ELR (cell line): ENCODE measurements at places on chromosomes 13 and 19.

DNA sequence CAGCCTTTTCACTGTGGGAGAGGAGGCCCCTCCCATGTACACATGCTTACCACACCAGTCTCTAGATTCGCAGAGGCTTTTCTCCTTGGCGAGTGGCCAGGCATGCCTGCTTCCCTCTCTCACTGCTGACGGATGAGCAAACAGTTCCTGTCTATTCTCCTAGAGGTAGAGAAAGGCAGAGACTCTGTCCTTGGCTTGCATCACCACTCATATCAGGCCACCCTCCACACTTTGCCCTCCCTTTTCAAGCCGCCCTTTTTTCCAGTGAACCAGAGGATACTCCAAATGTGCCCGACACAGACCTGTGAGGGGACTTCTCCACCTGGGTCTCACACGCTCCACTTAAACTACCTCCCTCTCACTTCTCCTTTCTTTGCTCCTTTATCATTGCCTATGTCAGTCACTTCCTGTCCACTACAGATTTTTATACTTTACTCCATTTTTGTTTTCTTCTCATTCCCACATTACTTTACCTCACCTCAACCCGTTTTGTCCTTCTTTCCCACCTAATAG, 284.6 kb downstream of the DNAJC15 start:
- peak; percentile 74 for DNase-seq

DNA sequence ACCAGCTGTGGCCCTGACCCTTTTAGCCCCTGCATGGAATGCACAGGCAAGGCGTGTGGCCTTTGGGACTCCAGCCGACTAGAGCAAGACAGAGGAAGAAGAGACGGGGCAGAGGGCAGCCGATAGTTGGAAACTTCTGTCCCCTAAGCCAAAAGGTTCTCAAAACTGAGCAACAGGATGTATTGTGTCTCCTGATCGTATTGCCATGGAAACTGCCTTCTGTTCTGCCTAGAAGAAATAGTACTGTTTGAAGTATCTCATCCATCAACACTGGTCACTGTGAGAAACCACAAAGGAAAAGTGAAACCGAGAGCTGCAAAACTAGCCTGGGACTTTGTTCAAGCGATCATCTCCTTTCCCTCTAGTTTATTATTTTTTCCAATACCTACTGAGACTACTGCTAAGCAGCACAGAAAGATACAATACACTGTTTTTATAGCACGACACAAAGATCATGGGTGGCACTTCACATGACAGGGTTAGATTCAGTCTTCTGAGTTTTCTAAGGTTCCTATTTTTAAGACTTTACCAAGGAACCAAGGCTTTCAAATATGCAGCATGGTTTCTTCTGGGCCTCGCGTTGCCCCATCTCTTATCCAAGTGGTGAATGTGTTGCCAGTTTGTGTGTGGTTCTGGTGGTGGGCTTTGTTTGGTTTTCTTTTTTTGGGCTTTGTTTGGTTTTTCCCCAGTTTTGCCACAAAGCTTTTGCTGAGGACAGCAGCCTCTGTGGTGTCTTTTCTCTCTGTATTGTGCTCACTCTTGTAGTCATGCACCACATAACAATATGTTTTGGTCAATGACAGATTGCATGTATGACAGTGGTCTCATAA, 49.3 kb upstream of the GPR183 start:
- peak; percentile 56 for DNase-seq

- peak; percentile 83 for DNase-seq
These were observed 39.1 kb downstream of the PCDH8 start for GRCh38 chr13:52809310-52809769.

- no peak for DNase-seq
These were observed 65.3 kb upstream of the RXFP2 start for GRCh38 chr13:31674051-31674450.

GRCh38 chr13:77386046-77386445, 59.2 kb upstream of the MYCBP2 start:
- DNase-seq: peak; percentile 43

DNA sequence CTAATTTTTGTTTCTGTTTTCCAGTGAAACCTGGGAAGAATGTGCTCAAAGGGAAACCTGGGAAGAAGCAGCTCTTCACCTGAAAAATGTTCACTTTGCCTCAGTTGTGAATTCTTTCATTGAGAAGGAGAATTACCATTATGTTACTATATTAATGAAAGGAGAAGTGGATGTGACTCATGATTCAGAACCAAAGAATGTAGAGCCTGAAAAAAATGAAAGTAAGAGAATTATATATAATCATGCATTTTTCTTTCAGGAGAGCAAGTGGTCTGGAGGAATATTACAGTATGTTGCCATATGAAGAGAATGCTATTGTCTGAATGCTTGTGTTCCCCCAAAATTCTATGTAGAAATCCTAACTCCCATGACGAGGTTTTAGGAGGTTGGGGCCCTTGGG, 3.4 kb downstream of the NUDT15 start:
- DNase-seq: peak; percentile 53

- DNase-seq: no peak
These were observed 66.8 kb downstream of the TDRD3 start for GRCh38 chr13:60463787-60464186.

DNA sequence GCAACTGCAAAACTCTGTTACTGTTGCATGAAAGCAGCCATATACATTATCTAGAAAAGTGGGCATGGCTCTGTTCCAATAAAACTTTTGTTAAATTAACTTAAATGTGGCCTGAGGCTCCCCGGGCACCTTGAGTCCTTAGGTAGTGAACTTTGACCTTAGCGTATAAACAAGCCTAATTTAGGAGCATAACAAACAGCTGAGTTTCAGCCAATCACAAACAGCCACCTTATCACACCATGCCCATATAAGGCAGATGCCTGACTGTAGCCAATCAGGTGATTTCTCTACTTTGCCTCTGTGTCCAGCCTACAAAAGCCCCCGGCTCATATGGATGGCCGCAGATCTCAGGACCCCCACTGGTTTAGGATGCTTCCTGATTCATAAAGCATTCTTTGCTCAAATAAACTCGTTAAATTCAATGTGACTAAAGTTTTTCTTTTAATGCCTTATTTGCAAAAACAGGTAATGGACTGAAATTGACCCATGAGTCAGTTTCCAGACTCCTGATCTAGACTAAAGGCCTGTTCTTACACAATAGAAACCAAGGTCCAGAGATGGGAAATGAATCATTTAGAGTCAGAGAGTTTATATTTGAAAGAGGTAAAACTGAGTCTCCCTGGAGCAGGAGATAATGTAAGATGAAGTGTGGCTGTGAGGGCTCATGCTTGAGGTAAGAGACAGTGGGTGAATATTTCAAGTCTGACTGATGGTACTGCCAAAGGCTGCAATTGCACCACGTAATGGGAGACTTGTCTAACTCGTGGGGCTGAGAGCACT, 130.2 kb downstream of the FGF9 start:
- DNase-seq: no peak

DNA sequence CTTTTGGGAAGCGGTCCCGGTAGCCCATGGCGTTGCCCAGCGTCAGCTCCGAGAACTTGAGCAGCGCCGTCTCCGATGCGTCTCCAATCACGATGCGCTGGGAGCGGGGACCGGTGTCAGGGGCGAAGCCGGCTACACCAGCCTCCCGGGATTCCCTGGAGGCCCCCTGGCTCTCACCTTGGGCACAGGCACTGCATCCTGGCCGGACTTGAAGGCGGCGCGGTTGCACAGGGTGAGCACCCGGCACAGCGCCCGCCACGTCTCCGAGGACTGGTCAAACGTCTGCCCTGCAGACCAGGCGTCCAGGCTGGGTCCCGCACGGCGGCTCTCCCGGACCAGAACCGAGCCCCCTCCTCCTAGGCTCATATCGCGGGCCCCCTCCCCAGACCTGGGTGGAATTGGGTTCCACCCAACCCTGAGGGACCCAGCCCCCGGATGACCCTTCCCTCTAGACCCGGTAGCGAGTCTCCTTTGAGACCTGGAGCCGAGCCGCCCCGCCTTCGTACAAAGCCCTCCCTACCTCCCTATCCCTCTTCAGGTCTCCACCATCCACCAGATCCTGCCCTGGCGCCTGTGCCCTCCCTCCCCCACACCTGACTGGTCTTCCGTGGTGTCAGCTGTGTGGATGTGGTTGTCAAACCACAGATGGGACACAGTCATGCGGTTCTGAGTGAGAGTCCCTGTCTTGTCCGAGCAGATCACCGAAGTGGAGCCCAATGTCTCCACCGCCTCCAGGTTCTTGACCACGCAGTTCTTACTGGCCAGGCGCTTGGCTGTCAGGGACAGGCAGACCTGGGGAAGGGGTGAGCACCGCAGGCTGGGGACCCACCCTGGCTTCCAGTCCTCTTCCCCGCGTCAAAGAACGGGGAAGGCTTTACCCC, 4.8 kb downstream of the ATP4A start:
- no peak for DNase-seq

- no peak for DNase-seq
These were observed 8.0 kb upstream of the GARRE1 start for GRCh38 chr19:34246340-34246739.

DNA sequence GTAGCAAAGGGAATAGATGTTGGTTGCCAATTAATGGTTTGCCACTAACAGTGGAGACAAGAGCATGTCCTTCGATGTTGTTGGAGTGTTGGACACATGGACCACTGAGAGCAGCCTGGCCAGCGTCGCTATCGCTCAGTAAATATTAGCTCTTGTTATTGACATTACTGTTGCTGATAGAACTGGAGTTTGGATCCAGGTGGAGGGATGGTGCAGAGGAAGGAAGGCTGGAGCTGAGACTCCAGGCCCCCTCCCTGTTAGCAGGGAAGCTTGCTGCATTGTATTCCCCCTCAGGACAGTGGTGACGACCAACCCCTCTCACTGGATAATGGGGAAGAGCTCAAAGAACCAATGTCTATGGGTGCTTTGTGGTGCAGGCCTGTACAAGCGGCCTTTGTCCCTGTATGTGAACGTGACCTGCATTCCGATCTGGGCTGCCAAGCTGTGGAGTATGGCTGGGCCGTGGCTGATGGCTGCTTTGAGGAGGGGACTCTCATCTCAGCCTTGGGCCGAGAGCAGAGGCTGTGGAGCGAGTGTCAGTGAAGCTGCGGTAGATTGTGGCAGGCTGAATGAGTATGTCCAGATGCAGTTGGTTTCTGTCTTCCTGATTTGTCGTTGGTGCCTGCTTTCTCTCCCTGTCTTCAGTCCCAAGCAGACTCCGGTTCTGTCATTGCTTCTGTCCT, 7.0 kb downstream of the CLASRP start:
- DNase-seq: no peak

DNA sequence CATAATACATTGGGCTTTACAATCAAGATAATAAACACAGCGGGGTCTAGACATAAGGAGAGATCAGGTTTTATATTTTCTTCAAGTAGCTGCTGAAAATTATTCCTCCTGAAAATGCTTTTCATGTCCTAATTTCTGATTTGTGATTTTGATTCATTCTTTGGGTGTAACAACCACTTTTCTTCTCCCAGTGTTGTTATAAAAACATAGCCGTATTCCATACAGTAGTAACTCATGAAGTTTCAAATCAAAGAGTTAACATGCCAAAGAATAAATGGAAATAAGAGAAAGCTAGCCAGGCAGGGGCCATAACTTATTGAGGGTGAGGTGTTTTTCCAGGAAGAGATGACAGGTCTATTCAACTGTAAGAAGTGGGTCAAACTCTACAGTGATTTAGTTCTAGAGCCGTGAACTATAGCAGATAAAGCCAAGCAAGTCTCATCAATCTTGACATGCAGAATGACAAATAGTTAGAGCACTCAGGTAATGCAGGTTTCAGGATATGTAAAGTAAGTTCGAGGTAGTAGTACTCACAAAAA, 934.4 kb upstream of the SLITRK1 start:
- no peak for DNase-seq

GRCh38 chr13:98399756-98400155, 177.2 kb downstream of the STK24 start:
- no peak for DNase-seq

DNA sequence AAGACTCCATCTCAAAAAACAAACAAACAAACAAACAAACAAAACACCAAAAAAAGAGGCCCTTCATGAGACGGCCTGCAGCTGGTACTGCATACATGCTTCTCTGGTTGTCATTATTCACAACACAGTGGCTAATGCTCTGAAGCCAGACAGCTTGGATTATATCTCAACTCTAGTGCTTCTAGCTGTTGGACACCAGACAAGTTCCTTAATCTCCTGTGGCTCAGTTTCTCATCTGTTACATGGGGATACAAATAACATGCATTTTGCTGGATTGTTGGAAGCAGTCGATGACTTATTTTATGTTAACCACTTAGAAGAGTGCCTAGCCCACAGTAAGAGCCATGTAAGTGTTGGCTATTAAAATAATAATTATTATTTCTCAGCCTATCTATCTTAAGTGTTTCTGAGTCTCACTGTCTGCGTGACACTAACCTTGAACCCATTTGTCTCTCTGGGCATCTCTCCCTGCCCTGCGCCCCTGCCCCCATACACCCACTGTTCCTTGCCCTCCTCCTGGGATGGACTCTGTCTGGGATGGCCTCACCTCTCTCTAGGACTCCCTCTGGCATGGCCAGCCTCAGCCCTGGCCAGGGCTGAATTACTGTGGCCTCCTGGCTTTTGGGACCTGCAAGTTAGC, 3.1 kb upstream of the JUNB start:
- DNase-seq: no peak

DNA sequence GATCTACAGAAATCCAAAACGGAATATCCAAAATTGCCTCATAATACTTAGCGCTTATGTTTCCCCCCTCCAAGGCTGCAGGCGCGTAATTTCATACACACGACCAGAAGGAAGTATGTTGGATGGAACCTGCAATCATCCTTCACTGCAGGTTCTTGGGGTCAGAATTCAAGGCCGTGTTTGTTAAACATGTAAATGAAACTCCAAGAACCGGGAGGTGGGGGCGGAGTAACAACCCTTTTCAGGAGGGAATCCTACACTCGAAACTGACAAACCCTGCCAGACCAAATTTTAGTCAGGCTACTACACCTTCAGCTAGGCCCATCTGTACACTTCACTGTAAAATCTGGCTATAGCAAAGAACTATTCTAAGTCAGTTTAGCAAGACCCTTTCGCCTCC, 1.3 kb downstream of the ZNF607 start:
- DNase-seq: peak; percentile 2

DNA sequence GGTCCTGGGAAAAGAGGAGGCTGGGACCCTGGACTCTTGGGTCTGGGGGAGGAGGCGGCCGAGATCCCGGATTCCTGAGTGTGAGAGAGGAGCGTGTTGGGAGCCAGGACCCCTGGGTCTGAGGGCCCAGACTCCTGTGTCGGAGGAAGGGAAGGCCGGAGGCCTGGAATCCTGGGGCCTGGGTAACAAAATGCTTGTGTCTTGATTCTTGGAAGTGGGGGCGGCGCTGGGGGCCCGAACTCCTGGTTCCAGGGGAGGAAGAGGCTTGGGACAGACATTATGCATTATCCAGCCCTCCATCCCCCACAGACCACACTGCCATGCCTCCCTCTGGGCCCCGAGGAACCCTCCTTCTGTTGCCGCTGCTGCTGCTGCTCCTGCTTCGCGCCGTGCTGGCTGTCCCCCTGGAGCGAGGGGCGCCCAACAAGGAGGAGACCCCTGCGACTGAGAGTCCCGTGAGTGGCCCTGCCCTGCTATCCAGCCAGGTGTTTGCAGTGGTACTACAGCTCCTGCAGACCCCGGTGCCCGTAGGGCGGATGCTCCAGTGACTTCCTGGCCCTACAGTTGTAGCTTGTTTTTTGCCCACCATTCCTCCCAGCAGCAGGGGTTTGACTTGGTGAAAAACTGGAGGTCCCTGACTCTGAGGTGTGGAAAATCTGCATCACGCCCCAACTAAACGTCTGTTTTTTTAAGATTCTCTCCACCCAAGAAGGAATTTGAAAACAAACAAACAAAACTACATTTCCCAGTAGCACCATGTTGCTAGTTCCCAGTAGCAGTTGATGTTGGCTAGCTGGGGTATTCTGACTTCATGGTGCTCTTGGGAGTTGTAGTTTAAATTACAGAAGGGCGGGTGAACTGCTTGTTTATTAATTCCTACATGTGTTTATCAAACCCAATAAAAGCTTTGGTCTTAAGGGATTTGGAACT, 630 bp downstream of the NUCB1 start:
- peak; percentile 43 for DNase-seq

GRCh38 chr19:48873476-48874302, 1.5 kb downstream of the PPP1R15A start:
- no peak for DNase-seq
